Activated CD8-positive, alpha-beta memory T cell treated with anti-CD3 and anti-CD28 coated beads for 1 hour (primary cell): ENCODE measurements at places on chromosomes 13 and 19.

GRCh38 chr13:110416131-110417025 is 109.3 kb downstream of the COL4A2 start:
- DNase-seq: no peak

- DNase-seq: no peak
These were observed 6.5 kb upstream of the MIA start for GRCh38 chr19:40768869-40769268.

GRCh38 chr13:27276188-27276587 is 5.6 kb downstream of the RASL11A start:
- DNase-seq: no peak

DNA sequence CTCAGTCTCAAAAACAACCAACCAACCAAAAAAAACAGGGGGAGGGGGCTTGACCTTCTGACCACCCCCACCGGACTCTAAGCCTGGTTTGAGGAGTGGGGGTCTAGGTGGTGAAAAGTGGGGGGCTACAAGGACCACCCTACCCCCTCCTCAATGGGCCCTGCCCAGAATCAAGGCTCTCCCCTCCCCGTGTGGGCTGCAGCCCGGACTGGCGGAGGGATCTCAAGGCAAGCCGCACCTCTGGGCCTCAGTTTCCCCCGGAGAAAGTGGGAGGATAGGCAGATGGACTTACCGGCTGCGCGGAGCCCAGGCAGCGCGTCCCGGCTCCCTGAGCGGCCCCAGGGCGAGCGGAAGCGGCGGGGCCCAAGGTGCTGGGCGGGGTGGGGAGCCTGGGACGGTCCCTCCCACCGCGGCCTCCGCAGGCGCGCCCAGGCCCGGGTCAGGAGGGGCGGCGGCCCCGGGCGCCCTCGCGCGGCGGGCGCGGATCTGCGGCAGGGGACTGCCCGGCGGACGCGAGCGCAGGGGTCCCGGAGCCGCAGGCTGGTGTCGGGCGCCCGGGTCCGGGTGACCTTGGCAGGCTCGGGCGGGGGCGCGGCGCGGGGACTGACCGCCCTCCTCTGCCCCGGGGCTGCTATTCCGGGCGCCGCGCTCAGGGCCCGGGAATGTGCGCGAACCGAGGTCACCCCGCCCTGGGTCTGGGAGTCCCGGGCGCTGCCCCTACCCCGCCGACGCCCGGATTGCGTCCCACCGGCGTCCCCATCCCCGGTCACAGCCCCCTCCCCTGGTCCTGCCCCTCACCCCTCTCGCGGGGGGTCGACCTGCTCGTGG is at the start of gene ADAMTSL5:
ADAMTSL5 (minus strand) TSS at position 349 of the 828 bp plus-strand sequence. CDS start 2,076 bp downstream, outside the sequence.
- peak; percentile 47 for DNase-seq

DNA sequence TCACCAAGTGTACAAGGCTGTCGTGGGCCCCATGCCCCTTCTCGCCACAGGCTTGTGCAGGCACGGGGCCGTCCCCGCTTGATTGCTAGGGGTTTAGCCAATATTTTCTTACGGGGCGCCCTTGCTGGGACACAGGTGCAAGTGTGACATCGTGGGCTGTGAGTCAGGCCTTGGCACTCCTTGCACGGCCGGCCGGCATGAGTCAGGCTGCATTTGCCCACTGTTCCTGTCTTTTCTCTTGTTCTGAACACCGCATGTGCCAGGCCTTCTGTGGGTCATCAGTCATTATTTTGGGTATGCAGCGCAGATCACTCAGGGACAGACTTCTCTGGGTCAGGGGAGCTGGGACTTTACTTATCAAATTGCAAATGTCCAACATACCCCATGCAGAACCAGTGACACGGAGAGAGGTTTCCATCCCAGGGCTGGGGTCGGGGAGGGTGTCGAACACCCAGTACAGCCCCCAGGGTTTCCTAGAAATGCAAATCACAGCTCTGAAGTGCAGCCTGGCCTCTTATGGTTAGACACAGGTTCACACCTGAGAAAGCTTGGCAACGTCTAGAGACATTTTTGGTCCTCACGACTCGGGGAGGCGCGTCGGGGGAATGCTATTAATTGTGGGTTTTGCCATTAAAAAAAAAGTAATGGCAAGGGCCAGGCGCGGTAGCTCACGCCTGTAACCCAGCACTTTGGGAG is 22.5 kb upstream of the KLF2 start:
- no peak for DNase-seq
